Fibroblast of skin of right quadriceps (primary cell): ENCODE measurements at places on chromosomes 11 and 22.
A peak's percentile ranks its signal among the peaks of the same experiment; 100 is the strongest.

- DNase-seq, result no peak
These were observed 6.7 kb downstream of the ACP2 start for GRCh38 chr11:47241841-47242301.

- no peak for DNase-seq
These were observed 10.8 kb downstream of the SLC22A24 start for GRCh38 chr11:63132985-63133775.

GRCh38 chr22:48313175-48313830 is 1514.4 kb downstream of the BRD1 start:
- DNase-seq, result no peak

- no peak for DNase-seq
These were observed 50.6 kb upstream of the MPEG1 start for GRCh38 chr11:59263225-59263894.

DNA sequence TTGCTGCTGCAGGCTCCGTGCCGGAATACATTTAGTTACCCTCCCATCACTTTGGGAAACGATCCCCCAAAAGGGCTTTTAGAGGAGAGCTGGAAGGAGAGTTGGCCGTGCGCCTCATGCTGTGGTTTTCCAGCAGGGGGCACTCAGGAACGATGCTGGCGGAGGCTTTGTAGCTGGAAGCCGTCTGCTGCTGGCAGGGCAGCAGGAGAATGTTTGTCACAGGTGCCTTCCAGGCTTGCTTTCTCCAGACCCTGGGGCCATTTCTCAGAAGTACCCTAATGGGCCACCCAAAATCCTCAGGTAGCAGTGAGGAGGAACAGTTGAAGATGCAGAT is 30.0 kb upstream of the CABP7 start:
- DNase-seq, result peak; percentile 30

- peak; percentile 41 for DNase-seq
These were observed 91.6 kb downstream of the STIM1 start for GRCh38 chr11:3947061-3947460.
